ENCODE measurements at places on chromosomes 4 and X. TPM values are rescaled to one million over a fixed set of nuclear protein-coding genes. Genes with fewer than 3 reads are reported as not detected.

- no peaks in the 10 kb centered on the region for H3K27me3 ChIP-seq
- H3K4me1 ChIP-seq: no peaks in the 10 kb centered on the region
- H3K4me3 ChIP-seq: no peak overlapping the region
- H3K36me3 ChIP-seq: no peaks in the 10 kb centered on the region
- DNase-seq: no peak
Observed at GRCh38 chr4:175271010-175271630, 353.0 kb downstream of the ADAM29 start.

RBM47 gene
- total RNA-seq: 0.16 TPM

WAS gene
- 87.8 TPM for total RNA-seq

GRCh38 chr4:2733844-2734574 lies 22.1 kb downstream of the TNIP2 start:
- no peak overlapping the region for H3K4me3 ChIP-seq
- peaks cover 27% of the 10 kb centered on the region for H3K36me3 ChIP-seq
- H3K4me1 ChIP-seq: no peaks in the 10 kb centered on the region
- no peak for DNase-seq
- H3K27me3 ChIP-seq: no peaks in the 10 kb centered on the region

- no peak for DNase-seq
- no peak overlapping the region for H3K4me3 ChIP-seq
- peaks cover 4% of the 10 kb centered on the region for H3K27me3 ChIP-seq
- H3K4me1 ChIP-seq: no peaks in the 10 kb centered on the region
- no peaks in the 10 kb centered on the region for H3K36me3 ChIP-seq
Observed at GRCh38 chr4:167854881-167855280, 237.5 kb upstream of the ANXA10 start.

DNA sequence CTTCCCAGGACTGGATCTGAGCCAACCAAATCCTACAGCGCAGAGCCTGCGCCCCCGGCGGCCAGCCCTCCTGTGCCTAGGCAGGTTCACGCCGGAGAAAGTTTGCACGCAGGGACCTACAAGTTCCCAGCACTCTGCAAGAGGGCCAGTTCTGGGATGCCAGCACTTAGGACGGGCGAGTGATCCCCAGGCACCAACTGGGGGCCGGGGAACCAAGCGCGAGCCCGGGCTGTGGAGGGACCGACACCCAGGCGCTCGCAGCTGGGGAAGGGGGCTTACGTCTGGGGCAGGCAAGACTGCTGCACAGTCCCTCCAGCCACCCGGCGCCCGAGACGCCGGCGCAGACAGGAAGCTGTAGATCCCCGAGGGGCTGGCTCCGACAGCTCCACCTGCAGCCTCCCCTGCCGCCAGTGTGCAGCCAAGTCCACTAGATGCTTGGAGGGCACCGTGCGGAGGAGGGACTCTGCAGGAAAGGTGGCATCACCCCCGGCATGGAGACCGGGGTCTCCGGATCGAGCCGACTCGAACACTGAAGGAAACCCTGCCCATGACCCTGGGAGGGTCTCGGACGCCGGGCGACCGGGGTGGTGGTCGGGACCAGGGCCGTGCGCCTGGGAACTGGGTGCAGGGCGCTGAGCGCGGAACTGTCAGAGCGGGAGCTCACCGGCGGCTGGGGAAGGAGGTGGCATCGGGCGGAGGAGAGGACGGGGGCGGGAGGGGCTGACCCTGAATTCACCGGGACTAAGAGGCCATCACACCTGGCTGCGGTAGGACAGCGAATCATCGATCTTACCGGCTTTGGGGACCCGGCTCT lies 566 bp downstream of the CORIN start:
- H3K36me3 ChIP-seq: no peaks in the 10 kb centered on the region
- H3K27ac ChIP-seq: no peak overlapping the region
- peak; percentile 60 for DNase-seq
- peak overlapping the region; percentile 79 for H3K4me3 ChIP-seq

NAP1L3 gene
- total RNA-seq: 3.2 TPM

ARSJ gene
- total RNA-seq: not detected

DNA sequence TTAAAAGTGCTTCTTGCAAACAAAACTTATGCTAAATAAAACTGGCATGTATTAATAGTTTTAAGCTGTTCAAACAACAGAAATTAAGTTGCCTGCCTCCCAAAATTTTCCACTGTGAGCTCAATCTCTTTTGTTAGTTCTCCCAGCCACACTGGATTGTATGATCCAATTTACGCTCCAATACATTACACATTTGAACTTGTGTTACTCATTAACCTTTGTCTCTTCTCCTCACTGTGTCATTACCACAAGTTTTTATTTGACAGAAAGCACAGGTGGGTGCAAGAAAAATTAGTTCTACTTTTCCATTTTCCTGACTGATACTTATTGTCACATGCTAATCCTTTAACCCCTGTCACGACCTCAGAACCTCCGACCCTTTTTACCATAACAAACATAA lies 55.5 kb downstream of the SHISA3 start:
- H3K4me3 ChIP-seq: no peak overlapping the region
- peaks cover 27% of the 10 kb centered on the region for H3K36me3 ChIP-seq
- no peak for DNase-seq

- no peak overlapping the region for H3K4me3 ChIP-seq
- DNase-seq: no peak
Observed at GRCh38 chr4:143148521-143148920, 36.2 kb upstream of the USP38 start.

ZCCHC4 gene
- total RNA-seq: 15.9 TPM

DNA sequence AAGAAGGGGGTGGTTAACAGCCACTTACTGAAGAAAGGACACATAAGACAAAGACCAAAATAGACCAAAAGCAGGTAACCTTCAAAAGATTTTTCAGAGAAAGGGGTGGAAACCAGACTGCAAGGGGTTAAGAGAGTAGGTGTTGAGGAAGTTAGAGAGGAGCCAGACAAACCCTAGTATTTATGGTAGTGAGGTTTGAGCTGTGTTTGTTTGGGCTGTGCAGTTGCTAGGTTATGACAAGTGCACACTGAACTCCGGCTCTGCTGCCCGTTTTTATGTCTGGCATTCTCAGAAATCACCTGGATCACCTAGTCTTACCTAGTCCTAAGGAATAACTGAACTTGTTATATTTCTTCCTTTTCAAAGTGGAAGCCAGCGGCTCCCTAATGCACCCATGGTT lies 22.9 kb upstream of the G3BP2 start:
- H3K27ac ChIP-seq: peak overlapping the region; percentile 34
- no peak overlapping the region for H3K4me3 ChIP-seq
- peaks cover 37% of the 10 kb centered on the region for H3K4me1 ChIP-seq
- H3K36me3 ChIP-seq: peaks cover 7% of the 10 kb centered on the region
- no peaks in the 10 kb centered on the region for H3K27me3 ChIP-seq
- DNase-seq: peak; percentile 39

NSUN7 gene
- total RNA-seq: 0.19 TPM

TMEM144 gene
- 0.16 TPM for total RNA-seq

EDNRA gene
- not detected for total RNA-seq

VCX3A gene
- not detected for total RNA-seq

GRCh38 chr4:95377366-95377900 lies 171.3 kb downstream of the UNC5C start:
- no peak overlapping the region for H3K4me3 ChIP-seq
- H3K27me3 ChIP-seq: no peaks in the 10 kb centered on the region
- H3K36me3 ChIP-seq: no peaks in the 10 kb centered on the region
- H3K4me1 ChIP-seq: no peaks in the 10 kb centered on the region

DNA sequence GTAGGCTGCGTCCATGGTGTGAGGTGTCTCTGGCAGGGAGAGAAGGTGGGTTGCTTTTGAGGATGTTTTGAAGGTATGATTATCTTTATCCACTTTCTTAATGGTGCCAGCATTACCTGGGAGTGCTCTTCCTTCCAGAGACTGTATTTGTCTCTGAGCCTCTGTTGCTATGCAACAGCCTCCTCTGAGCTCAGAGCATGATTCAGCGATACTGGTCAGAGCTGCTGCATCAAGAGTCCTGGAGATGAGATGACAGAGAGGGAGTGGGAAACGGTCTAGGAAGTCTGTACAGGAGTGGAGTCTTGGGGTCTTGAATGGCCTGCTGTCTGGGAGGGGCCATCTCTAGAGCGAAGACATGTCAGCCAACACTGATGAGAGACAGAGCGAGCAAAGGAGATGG lies 104.4 kb upstream of the RAB40AL start:
- peaks cover 17% of the 10 kb centered on the region for H3K36me3 ChIP-seq
- H3K4me1 ChIP-seq: no peaks in the 10 kb centered on the region
- H3K27me3 ChIP-seq: no peaks in the 10 kb centered on the region
- no peak overlapping the region for H3K4me3 ChIP-seq
- no peak overlapping the region for H3K27ac ChIP-seq
- DNase-seq: no peak

GRCh38 chr4:180925805-180926204 lies 1317.4 kb upstream of the TENM3 start:
- H3K27ac ChIP-seq: no peak overlapping the region
- H3K36me3 ChIP-seq: no peaks in the 10 kb centered on the region
- DNase-seq: no peak
- H3K4me1 ChIP-seq: no peaks in the 10 kb centered on the region
- H3K4me3 ChIP-seq: no peak overlapping the region
- no peaks in the 10 kb centered on the region for H3K27me3 ChIP-seq

- H3K27ac ChIP-seq: no peak overlapping the region
- DNase-seq: no peak
Observed at GRCh38 chr4:135207531-135207930, 1005.9 kb upstream of the PABPC4L start.

DNA sequence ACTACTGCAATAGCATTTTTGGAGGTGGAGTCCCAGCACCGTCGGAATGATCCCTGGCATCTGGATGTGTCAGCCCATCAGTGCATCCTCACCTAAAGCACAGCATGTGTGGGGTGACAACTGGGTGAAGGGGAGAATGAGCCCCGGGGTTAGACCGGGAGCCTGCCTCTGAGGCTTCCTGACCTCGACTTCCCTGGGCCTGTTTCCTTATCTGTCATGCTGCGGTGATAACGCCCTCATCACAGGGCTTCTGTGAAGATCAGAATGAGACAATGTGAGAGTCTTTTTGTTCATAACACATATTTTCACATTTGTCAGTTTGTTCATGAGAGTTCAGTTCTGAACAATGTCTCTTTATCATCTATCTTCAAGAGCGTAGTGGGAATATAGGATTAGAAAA lies 31.1 kb upstream of the PDLIM3 start:
- no peaks in the 10 kb centered on the region for H3K4me1 ChIP-seq
- H3K4me3 ChIP-seq: no peak overlapping the region
- H3K27ac ChIP-seq: no peak overlapping the region
- H3K27me3 ChIP-seq: peaks cover 8% of the 10 kb centered on the region

DNA sequence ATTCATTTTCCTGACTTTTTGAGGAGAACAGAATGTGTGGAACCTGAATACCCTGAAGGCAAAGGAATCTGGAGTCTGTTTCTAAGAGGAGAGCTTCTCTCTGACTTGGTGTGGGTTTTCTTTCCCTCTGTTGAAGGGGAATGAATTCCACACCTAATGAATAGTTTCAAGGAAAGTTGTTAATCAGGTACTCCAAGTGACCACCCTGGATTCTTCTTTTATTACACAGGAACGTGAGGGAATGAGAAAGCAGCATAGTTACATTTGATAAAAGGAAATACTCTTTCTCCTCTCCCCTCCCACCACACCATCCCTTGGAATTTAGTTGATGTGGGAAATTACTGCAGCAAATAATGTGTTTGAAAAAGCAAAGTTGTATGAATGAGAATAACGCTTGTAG lies 29.7 kb downstream of the SLIT2 start:
- no peaks in the 10 kb centered on the region for H3K27me3 ChIP-seq
- H3K4me3 ChIP-seq: no peak overlapping the region
- no peak for DNase-seq
- H3K36me3 ChIP-seq: no peaks in the 10 kb centered on the region
- H3K4me1 ChIP-seq: no peaks in the 10 kb centered on the region

HNRNPDL gene
- total RNA-seq: 430 TPM

- H3K4me3 ChIP-seq: no peak overlapping the region
- H3K36me3 ChIP-seq: no peaks in the 10 kb centered on the region
- no peak overlapping the region for H3K27ac ChIP-seq
- no peaks in the 10 kb centered on the region for H3K4me1 ChIP-seq
Observed at GRCh38 chrX:129040124-129040523, 483.2 kb downstream of the SMARCA1 start.

DNA sequence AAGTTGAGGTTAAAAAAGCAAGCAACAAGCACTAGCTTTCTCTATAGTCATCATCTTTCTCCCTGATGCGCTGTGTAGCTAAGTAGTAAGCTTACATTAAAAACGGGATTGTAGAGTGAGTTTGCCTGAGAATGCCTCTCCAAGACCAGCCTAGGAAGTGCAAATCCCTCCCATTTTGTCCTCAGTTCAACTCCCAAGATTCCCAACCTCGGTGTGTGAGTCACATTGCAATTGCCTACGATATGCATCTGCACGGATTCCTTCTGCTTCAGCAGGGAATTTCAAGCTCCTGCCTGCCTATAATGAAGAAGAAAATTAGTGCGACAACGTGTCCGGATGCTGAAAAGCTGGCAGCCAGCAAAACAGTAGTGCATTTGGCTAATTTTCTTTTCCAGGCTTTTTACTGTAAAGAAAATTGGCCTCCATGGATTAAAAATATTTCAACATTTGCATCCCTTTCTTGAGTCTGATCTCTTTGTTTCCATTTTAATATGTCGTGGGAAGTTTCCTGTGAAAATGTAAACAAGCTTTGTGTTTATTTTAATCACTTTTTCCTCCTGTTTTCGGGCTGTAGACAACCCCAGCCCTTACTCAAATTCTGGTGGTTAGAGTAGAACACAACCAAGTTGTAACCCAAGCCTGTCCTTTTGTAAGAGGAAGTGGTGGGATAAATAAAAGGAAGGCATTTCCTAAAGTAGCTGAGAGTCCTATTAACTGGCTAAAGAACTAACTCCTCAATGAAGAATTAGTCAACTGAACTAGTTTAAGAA lies 58.4 kb upstream of the TET2 start:
- peaks cover 2% of the 10 kb centered on the region for H3K27me3 ChIP-seq
- H3K36me3 ChIP-seq: no peaks in the 10 kb centered on the region
- no peak overlapping the region for H3K27ac ChIP-seq
- H3K4me3 ChIP-seq: no peak overlapping the region

DNA sequence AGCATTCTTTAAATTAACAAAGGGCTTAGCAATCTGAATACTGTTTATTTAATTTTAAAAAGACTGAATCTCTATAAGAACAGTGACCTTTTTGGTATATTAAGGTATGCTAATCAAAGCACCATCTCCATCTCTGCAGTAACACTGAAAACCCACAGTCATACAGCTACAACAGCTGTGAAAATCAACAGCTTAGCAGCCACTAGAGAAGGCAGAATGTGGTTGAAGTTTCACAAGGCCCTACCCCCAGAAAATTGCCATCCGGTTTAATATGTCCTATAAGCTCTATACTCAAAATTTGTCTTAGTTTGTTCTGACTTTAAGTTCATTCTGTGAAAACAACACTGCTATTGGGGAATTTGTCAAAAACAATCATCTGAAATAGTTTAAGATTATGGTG lies 128.7 kb downstream of the OPHN1 start:
- no peaks in the 10 kb centered on the region for H3K4me1 ChIP-seq
- no peak overlapping the region for H3K27ac ChIP-seq
- no peaks in the 10 kb centered on the region for H3K27me3 ChIP-seq
- H3K4me3 ChIP-seq: no peak overlapping the region
- no peak for DNase-seq

TMPRSS11F gene
- total RNA-seq: not detected

Data from activated naive CD8-positive, alpha-beta T cell treated with anti-CD3 and anti-CD28 coated beads for 36 hours (primary cell).